ENCODE measurements at places on chromosomes 1 and 21.
A peak's percentile ranks its signal among the peaks of the same experiment; 100 is the strongest.

GRCh38 chr21:34500191-34500590 lies 11.8 kb downstream of the KCNE1 start:
- DNase-seq = no peak

DNA sequence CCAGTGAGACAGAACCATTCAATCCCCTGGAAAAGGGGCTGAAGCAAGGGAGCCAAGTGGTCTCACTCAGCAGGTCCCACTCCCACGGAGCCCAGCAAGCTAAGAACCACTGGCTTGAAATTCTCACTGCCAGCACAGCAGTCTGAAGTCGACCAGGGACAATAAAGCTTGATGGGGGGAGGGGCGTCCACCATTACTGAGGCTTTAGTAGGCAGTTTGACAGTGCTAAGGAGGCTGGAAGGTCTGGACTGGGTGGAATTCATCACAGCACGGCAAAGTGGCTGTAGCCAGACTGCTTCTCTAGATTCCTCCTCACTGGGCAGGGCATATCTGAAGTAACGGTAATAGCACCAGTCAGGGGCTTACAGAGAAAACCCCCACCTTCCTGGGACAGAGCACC lies 105.4 kb upstream of the GORAB start:
- DNase-seq = no peak

- no peak for DNase-seq
Measured at GRCh38 chr1:8706995-8707396, 110.4 kb downstream of the RERE start.

GRCh38 chr1:208652296-208653160 lies 408.3 kb upstream of the PLXNA2 start:
- peak; percentile 69 for DNase-seq

Data from sigmoid colon (tissue), 7 donors.